ENCODE measurements at places on chromosomes 6 and 20.

- no peak for DNase-seq
Measured at GRCh38 chr20:16606468-16607070, 33.3 kb upstream of the KIF16B start.

- no peak for DNase-seq
Measured at GRCh38 chr6:163487606-163488005, 73.1 kb downstream of the QKI start.

- no peak for DNase-seq
Measured at GRCh38 chr6:143213859-143214376, 153.2 kb downstream of the AIG1 start.

- no peak for DNase-seq
Measured at GRCh38 chr20:2139250-2139649, 37.6 kb downstream of the STK35 start.

DNA sequence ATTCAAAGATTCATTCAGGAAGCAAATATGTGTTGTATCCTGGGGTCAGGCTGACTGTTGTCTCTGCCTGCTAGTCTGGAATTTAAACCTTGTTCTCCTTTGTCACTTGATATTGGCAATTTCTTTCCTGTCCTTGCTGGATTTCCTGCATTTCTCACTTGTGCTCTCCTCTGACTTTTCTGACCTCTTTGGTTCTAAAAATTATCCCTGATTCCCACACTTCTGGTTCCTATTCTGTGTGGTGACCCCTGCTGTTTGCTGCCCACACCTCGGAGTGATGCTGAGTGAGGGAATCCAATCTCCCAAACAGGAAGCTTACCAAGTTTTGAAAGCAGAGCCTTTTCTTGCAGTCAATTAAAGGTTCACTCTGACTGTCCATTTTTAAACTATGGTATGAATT, 345.3 kb downstream of the CDKAL1 start:
- no peak for DNase-seq

DNA sequence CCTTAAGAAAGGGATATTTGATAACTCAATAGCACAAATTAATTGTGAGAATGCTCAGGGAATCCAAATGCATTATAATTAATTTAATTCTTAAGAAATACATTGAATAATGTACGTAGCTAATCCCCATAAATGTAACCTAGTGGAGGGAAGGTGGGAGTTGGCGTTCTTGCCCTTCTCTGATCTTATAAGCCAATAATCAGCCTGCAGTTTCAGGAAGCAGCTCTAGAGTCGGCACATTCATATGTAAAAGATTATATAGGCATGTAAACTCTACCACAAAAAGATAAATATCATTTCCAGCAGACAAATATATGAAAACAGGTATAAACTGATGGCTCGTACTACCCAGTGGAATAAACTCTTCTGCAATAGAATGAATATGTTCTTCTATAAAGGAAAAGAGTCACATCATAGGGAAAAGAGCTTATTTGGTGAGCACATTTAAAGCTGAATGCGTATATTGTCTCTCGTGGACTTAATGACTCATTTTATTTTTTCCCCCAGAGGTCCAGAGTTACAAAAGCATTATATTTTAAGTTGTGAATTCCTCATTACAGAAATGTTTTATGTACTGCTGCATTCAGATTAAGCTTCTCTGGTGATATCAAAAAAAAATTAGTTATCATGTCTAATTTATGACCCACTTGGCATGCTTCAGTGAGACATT, 112.2 kb downstream of the TFAP2A start:
- DNase-seq, result no peak

DNA sequence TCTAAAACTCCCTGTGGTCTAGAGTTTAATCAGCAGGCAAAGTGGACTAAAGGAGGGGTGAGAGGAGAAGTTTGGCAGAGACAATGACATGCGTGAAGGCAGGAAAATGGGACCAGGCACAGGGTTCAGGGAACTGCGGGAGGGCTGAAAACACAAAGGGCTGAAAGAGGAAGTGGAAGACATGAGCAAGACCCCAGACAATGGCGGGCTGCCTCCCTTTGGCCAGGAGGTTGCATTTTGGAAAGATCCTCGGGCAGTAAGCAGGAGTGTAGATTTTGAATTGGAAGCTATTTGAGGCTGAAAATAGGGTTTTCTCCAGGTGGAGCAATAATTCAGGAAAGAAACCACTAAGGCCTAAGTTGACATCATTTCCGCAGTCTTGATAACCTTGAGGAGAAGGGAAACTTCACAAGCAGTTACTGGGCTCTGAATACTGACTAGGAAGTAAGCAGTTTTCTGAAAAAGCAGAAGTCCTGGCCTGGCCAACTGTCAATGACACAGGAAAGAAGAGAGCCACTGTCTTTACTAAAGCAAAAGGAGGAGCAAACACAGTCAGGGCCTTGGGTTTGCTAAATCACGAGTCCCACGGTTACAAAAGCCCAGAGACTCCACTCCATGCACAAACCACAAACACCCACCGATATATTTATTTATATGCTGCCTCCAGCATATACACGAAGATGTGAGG, 3.4 kb downstream of the LY86 start:
- DNase-seq, result no peak

Data from large intestine (tissue), 12 donors.